ENCODE measurements at places on chromosomes 12 and 14.

- no peak for DNase-seq
Measured at GRCh38 chr12:31589598-31589903, 1.4 kb downstream of the DENND5B start.

GRCh38 chr12:104910196-104910840 is 47.8 kb downstream of the SLC41A2 start:
- peak; percentile 46 for DNase-seq

GRCh38 chr14:28603606-28604005 is 163.0 kb upstream of the FOXG1 start:
- DNase-seq: peak; percentile 3

DNA sequence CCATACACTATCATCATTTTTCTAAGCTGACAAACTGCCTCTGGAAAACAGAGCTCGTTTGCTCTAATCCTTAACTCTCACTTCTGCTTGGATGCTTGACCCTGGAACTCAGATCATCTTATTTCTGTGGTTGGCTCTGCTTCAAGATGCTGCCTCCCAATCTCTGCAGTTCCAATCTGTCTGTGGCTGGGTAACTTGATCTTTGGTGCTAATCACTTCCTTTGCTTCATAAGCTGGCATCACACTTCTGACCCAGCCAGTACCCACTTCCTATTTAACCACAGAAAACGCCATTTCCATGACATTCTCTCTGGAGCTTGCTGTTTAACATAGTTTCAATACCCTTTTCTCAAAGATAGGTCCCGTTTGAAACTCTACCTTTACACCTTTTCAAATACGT is 254.2 kb downstream of the ACSS3 start:
- no peak for DNase-seq

- DNase-seq: peak; percentile 92
Measured at GRCh38 chr14:24093901-24094840, at the start of gene PCK2. Gene PCK2, plus strand, starts transcription at chr14:24094311. Its CDS starts 95 bp downstream, at chr14:24094406.

- DNase-seq: peak; percentile 56
Measured at GRCh38 chr14:59918824-59919569, 947 bp upstream of the LRRC9 start.

DNA sequence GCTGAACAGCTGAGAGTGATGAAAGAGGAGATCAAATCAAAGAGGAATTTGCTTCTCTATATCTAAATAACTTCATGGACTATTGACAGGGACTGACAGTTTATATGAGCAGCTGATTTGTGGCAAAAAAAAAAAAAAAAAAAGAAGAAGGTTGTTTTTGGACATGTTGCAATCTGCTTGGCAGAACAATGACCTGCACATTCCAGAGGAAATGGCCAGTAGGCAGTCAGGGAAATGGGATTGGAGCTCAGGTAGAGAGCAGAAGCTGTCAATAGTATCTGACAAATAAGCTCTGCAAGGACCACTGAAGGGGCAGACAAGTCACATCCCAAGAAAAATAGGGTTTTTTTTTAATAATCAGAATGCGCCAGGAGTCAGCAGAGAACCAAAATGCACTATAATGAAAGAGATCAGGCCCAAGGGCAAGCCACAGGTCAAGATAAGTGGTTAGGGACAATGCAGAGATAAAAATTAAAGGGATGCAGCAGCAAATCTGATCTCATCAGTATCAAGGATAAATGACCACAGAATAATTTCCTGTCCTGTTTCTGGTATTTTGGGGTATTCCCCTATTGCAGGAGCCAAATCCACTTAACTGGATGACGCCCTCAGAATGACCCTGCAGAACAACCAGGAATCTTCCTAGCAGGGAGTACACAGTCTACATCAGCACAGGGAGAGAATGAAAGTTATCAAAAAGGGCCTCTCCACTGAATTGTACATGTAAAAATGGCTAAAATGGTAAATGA is 22.6 kb upstream of the DUSP16 start:
- no peak for DNase-seq

- DNase-seq: no peak
Measured at GRCh38 chr14:59317798-59318505, 129.5 kb downstream of the DAAM1 start.

- DNase-seq: peak; percentile 13
Measured at GRCh38 chr14:77148510-77149231, 7.1 kb upstream of the ZDHHC22 start.

DNA sequence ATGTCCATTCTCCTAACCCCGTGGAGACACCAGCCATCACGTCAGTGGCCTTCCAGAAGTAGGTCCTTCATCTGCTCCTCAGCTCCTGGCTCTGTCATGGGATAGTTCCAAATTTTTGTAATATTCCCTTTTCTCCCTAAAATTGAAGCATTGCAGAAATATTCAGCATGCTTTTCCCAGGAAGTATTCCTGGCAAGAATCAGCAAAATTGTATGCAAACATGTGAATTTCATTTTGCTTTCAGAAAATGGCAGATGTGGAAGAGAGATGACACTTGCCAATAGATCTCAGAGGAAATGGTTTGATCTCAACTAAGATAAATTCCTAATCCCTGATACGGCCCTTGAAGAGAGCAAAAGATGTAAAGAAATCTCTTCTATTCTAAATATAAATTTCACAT is 298.9 kb downstream of the ITPR2 start:
- DNase-seq: no peak

- DNase-seq: no peak
Measured at GRCh38 chr14:99066378-99066777, 205.6 kb downstream of the BCL11B start.

- no peak for DNase-seq
Measured at GRCh38 chr14:45242706-45243105, 10.3 kb downstream of the MIS18BP1 start.

DNA sequence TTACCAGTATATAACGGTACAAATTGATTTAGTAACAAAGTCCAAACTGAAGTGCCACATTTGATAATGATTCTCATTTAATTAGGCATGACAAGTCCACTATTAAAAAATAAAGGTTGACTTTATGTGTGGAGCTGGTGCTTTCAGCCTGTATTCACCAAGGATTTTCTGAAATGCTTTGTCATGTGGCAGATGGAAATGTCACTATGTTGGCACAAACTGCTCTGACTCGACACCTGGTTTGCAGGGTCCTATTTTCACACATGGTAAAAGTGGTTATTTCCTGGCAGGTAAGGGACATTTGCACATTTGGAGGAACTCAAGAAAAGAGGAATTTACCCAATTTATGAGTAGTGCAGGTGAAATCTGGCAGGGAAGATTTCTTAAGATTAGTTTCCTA is 572.6 kb upstream of the MDGA2 start:
- no peak for DNase-seq

DNA sequence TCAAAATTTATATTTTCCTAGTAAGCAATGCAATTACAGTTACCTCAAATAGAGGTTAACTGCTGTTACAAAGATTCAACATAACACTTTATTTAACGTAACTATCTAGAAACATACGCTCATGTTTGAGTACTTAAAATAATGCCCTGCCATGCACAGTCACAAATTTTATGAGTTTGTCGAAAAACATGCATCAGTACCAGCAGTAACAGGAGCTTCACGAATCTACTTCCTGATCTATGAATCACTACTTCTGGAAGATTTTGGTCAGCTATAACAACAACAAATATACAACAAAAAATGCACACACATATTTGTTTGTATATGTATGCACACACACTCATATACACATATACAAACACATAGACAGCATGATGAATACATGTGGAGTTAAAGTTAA is 881.8 kb downstream of the FSCB start:
- peak; percentile 39 for DNase-seq

- no peak for DNase-seq
Measured at GRCh38 chr14:101713621-101714349, 47.7 kb upstream of the PPP2R5C start.

DNA sequence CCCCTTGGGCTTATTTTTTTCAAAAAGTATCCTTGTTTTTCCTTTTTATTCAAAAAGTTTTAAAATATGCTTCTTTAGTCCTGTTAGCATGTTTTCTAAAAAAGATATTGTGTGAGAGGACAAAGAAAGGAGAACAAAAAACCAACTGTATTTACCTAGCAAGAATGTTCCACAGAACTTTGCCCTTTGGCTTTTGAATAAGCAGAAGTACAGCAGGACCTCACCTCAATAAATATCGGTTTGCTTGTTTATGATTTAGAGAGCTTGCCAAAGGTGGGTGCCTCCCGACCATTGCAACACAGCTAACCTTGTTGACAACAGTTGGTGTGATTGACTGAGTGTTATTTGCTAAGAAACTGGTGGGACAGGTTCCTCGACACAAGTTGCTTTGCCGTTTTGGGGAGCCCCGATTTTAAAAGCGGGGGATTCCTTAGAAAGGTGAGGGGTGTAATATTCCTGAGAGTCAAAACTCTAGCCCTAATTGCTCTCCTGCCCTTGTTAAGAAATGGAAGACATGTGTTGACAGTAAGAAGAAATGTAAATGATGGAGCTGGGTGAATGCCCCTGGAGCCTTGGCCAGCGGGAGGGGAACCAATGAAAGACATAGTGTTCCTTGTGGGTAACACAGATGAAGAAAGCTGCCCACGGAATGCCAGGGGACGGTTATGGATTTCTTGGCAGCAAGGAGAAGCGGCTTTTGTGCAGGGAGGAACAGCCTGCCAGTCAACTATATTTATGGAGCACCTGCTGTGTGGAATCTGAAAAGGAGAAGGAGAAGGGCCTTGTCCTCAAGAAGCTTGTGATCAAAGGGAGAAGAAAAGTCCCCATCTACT is 13.7 kb downstream of the MYBPC1 start:
- DNase-seq: no peak

GRCh38 chr14:100586403-100587085 is 673 bp downstream of the BEGAIN start:
- peak; percentile 27 for DNase-seq

DNA sequence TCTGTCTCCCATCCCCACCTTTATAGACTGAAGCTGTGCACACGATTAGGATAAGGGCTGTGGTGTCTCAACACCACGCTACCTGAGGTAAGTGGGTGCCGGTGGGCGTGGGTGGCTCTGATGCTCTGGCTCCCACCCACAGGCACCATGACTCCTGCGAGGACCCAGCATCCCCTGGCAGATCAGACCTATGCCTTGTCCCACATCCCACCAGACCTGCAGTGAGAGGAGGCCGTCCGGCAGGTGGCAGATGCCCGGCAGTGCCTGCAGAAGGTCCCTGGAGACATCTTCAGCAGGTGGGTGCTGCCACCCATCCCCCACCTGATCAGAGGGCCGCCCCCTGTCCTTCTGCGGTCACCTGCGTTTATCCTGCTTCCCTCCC is 104.4 kb upstream of the PRB2 start:
- no peak for DNase-seq

DNA sequence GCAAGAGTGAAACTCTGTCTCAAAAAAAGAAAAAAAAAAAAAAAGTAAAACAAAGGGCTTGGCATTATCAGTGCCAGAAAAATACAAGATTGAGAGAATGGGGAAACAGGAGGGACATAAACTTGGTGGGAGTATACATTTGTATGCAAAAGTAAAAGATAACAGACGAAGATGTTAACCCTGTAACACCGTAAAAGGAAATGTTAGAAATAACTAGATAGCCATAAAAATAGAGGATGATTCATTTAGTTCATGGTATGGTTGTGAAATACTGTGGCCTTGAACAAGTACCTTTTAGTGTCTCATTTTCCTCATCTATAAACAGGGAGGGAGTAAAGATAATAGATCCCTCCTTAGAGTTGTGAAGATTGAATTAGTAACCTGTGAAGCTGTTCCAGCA is 33.3 kb downstream of the ATP2A2 start:
- peak; percentile 85 for DNase-seq

GRCh38 chr14:67377916-67378315 is 17.8 kb downstream of the EIF2S1 start:
- no peak for DNase-seq

GRCh38 chr12:10497602-10498001 is 8.1 kb upstream of the EIF2S3B start:
- no peak for DNase-seq

DNA sequence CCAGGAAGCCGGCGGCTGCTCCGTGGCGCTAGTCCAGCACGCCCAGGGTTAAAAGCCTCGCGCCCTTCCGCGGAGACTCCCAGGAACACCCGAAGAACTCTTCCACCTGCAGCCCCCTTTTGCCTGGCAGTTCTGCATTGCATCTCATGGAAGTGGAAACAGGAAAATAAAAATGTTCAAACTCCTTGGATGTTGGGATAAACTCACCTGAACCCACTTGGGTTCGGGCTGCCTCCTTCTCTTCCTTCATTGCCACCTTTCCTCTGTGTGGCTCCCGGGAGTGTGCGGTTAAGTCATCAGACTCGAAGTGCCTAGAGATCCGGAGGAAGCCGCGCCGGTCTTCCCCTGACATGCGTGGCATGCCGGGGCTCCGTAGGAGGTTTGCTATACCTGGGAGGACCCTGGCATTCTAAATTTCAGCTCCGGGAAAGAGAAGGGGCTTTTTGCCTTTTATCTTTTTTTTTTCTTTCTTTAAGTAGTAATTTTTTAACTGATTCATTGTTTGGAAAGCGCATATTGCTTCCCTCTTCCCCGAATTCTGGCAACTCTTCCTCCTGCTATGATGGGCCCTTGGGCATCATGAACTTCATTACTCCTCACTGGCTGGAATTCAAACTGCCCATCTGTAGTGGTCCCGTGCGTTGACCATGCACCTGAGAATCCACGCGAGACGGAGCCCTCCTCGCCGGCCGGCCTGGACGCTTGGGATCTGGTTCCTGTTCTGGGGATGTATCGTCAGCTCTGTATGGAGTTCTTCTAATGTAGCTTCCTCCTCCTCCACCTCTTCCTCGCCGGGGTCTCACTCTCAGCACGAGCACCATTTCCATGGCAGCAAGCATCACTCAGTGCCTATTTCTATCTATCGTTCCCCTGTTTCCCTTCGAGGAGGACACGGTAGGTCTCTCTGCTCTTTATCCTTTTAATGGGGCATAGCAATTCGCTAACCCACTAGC is 931.4 kb downstream of the DIO2 start:
- peak; percentile 1 for DNase-seq

GRCh38 chr14:72311116-72311515 is 378.9 kb downstream of the RGS6 start:
- DNase-seq: no peak

DNA sequence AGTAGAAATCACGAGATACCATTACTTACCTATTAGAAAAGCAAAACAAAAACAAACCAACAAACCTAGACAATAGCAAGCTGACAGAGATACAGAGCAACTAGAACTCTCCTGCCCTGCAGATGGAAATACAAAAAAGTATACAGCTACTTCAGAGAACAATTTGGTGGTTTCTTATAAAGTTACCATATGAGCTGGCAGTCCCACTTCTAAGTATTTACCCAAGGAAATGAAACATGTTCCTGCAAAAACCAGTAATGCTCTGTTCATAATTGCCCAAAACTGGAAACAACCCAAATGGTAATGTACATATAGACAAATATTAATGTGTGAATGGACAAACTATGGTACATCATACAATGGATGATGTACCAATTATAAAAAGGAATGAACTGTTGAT is 31.7 kb downstream of the FUT8 start:
- no peak for DNase-seq

DNA sequence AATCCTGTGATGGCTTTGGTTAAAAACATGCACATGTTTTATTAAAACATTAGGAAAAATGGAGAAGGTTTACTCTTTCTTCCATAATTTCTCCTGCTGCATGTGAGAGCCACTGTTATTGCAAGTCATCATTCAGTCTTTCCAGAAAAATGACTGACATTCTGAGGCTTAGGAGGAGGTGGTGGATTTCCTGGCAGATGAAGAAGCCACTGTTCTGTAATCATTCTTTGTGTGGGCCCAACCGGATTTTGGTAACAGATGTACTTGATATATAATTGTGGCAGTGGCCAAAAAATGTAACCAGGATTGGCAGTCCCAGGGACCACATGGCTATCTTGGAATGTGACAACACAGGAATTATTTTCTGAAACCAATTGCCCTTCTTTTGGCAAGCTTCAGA is 120.2 kb downstream of the DAAM1 start:
- no peak for DNase-seq

- no peak for DNase-seq
Measured at GRCh38 chr12:109844091-109844490, 10.9 kb upstream of the TRPV4 start.
